Activated T-cell treated with anti-CD3 and anti-CD28 coated beads, Interleukin-2, amount 50 U/mL, for 24 hours (primary cell): ENCODE measurements at places on chromosomes 7 and 10.

DNA sequence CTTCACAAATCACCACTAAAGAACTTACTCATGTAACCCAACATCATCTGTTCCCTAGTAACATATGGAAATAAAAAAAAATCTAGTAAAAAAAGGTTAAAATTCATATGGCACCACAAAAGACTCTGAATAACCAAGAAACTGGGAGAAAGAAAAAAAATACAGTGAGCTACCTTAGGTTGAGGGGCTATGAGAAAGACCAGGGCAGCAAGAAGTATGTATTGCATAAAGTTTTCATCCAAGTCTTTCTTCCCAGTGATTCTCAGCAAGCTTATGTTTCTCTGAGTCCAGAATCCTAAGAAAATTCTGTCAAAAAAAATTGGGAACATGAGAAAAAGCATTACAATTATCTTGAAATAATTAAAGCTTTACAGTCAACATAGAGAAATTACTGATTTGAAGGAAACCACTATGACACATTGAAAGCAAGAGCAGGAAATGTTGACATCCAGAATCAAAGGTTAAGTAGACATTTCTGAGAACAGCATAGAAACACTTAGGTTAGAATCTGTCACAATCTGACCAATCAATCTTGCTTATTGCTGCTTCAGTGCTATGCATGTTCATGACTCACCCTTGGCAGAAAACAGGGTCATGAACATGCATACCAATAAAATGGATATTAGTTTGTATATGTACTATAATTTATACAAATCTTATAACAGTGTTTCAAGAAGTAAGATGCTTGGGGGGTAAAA is 494.0 kb upstream of the POT1 start:
- no peaks in the 10 kb centered on the region for H3K27me3 ChIP-seq
- H3K36me3 ChIP-seq, result no peaks in the 10 kb centered on the region
- no peak overlapping the region for H3K27ac ChIP-seq
- no peak overlapping the region for H3K4me3 ChIP-seq
- no peaks in the 10 kb centered on the region for H3K4me1 ChIP-seq
- DNase-seq, result no peak

DNA sequence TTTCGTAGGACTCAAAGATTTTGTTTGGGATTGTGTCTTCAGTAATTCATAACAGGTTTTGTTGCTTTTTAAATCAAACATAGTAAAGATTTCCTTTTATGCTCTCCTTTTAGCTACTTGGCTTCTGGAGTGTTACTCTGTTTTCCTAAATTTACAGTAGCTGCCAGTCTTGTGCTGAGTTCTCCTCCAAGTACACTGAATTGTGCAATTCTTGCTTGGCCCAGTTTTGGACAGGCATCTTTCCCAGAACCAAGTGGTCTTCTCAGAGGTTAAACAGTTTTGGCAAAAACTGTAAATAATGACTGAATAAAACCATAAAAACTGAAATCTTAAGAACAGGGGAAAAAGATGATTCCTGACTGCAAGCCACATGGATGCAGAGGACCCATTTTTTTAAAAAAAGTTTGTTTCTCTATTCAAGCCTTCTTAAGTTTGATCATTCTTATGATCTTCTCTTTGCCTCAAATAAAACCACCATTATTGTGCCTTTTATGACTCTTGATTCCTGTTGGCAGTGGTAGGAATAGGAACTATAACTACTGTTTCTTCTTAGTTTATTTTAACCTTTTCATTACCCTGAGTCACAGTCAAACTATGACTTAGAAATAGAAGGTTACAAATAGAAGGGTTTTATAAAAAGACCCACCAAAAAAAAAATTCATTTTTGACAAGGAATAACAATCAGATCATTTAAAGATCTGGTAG is 88.0 kb downstream of the MDFIC start:
- H3K27ac ChIP-seq, result peak overlapping the region; percentile 87
- no peak for DNase-seq
- H3K36me3 ChIP-seq, result peaks cover 76% of the 10 kb centered on the region
- peaks cover 73% of the 10 kb centered on the region for H3K4me1 ChIP-seq
- H3K27me3 ChIP-seq, result no peaks in the 10 kb centered on the region
- H3K4me3 ChIP-seq, result peak overlapping the region; percentile 49

DNA sequence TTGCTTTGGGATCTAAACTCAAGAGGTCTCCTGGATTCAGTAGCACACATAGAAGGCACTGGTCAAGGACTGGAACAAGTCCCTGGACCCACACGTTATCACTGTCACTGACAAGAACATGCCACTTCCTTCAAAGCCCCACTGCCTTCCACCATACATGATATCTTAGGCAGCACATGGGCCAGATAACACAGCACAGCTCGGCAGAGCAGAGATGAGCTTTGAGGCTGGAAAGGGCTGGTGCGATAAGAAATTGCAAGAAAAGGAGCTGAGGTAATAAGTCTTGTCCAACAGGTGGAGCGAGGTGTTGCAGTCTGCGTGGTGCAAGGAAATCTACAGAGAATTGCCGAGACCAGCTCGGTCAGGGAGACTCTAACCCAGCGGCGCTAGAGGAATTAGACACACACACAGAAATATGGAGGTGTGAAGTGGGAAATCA is 139.8 kb upstream of the CDK13 start:
- DNase-seq, result no peak
- H3K4me3 ChIP-seq, result no peak overlapping the region
- no peak overlapping the region for H3K27ac ChIP-seq
- H3K4me1 ChIP-seq, result no peaks in the 10 kb centered on the region
- H3K36me3 ChIP-seq, result no peaks in the 10 kb centered on the region

DNA sequence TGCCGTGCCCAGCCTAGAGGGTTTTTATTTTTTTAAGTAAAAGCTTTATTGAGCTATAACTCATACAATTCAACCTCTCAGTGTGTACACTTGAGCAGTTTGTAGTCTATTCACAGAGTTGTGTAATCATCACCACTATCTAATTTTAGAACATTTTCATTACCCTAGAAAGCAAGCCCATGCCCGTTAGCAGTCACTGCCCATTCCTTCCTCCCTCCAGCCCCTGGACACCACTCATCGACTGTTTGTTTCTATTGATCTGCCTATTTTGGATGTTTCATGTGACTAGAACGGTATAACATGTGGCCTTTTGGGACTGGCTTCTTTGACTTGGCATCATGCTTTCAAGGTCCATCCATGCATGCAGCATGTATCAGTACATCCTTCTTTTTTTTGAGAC is 25.7 kb upstream of the SEC61A2 start:
- no peaks in the 10 kb centered on the region for H3K27me3 ChIP-seq
- no peak overlapping the region for H3K4me3 ChIP-seq
- H3K36me3 ChIP-seq, result peaks cover 77% of the 10 kb centered on the region

DNA sequence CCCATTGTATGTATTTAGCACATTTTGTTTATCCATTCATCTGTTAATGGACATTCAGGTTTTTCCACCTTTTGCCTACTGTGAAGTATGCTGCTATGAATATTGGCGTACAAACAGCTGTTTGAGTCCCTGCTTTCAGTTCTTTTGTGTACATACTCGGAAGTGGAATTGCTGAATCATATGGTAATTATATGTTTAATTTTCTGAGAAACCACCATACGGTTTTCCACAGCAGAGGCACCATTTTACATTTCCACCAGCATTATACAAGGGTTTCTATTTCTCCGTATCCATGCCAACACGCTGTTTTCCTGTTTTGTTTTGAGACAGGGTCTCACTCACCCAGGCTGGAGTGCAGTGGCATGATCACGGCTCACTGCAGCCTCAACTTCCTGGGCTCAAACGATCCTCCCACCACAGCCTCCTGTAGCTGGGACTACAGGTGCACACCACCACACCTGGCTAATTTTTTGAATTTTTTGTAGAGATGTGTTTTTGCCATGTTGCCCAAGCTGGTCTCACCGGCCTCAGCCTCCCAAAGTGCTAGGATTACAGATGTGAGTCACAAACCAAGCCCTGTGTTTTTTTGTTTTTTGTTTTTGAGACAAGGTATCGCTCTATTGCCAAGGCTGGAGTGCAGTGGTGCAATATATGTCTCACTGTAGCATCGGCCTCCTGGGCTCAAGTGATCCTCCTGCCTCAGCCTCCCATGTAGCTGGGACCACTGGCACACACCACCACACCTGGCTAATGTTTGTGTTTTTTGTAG is 22.1 kb upstream of the FBXW4 start:
- no peak for DNase-seq
- H3K27ac ChIP-seq, result peak overlapping the region; percentile 86
- no peaks in the 10 kb centered on the region for H3K36me3 ChIP-seq
- H3K4me3 ChIP-seq, result no peak overlapping the region
